Cortex of kidney (tissue), 1 donor: ENCODE measurements at places on chromosomes 6 and 20.

DNA sequence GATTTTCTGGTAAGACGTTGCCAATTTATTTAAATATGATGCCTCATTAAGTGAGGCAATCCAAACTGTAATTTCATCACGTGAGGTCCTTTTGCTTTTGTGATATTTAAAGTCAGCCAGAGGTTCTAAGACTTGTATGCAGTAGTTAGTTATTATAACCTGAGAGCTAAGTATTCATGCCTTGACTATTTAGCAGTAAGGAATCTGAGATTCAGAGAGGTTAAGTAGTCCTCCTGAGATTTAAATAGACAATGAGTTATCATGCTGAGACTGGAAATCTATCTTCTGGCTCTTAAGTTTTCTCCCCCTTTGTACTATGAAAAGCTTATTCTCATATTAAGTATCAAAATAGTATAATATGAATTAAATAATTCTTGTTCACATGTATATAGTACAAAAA is 158.0 kb downstream of the UTRN start:
- DNase-seq: no peak

DNA sequence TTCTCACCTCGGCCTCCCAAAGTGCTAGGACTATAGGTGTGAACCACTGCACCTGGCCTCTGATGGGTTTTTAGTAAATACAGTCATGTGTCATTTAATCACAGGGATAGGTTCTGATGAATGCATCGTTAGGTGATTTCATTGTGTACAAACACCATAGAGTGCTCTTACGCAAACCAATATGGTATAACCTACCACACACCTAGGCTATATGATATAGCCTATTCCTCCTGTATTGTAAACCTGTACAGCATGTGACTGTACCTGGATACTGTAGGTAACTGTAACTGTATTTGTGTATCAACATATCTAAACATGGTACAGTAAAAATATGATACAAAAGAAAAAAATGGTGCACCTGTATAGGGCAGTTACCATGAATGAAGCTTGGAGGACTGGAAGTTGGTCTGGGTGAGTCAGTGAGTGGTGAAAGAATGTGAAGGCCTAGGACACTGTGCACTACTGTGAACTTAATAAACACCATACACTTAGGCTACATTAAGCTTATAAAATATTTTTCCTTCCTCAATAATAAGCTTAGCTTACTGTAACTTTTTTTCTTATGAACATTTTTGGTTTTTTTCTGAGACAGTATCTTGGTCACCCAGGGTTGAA is 10.0 kb downstream of the BICRAL start:
- no peak for DNase-seq

DNA sequence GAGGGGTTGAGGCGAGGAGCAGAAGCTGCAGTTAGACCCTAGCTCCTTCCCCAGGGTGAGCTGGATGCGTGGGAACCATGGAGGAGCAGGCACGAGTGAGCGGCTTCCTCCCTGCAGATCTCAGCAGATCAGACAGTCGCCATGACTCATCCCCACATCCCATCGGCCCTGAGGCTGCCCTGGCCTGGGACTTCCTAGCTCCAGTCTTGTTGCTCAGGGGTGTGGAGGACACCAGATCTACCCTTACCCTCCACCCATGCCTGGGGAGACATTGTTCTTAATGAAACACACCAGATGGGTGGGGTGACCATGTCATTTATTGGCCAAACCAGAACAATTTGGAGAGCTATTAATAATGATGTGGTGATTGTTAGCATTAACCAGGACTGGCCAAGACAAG is 36.3 kb upstream of the TGM2 start:
- no peak for DNase-seq

GRCh38 chr6:32254761-32255198 is 30.9 kb upstream of the NOTCH4 start:
- no peak for DNase-seq

DNA sequence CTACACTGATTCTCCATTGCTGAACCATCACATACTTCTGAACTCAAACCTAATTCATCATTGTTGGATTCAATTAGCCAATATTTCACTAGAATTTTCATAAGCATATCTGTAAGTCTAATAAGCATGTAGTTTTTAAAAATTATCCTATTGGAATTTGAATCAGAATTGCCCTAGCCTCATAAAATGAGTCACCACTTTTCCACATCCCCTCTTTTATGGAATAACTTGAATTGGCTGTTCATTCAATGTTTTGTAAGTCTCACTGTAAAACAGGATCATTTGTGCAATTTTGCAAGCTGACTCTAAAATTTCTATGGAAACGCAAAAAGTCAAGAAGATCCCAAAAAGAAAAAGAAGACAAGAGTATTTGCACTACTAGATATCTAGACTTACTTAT is 141.0 kb downstream of the HACE1 start:
- DNase-seq: no peak

DNA sequence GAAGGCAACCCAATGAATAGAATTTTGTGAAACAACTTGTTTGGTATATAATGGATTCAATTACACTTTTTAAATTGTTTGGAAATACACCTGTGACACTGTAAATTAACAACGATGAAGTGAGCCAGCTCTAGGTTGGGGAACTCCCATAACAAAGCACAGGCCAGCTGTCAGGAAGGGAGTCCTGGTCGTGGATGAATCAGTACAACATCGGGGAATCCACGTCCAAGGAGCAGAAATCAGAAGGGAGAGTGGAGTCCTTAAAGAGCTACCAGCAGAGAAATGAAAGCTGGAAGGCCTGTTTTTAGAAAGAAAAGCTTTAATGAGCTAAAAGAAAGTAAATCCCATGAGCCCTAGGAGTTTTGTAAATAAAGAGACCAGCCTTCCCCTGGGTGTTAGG is 223.1 kb upstream of the SLC35B3 start:
- DNase-seq: no peak

GRCh38 chr6:27757307-27757706 is 154.9 kb downstream of the OR2B2 start:
- no peak for DNase-seq

GRCh38 chr6:54810147-54810546 is 36.4 kb upstream of the FAM83B start:
- DNase-seq: no peak

GRCh38 chr6:293193-294174 is 1.2 kb downstream of the DUSP22 start:
- no peak for DNase-seq

- DNase-seq: no peak
These were observed 89.4 kb downstream of the PDE10A start for GRCh38 chr6:165573671-165574070.

DNA sequence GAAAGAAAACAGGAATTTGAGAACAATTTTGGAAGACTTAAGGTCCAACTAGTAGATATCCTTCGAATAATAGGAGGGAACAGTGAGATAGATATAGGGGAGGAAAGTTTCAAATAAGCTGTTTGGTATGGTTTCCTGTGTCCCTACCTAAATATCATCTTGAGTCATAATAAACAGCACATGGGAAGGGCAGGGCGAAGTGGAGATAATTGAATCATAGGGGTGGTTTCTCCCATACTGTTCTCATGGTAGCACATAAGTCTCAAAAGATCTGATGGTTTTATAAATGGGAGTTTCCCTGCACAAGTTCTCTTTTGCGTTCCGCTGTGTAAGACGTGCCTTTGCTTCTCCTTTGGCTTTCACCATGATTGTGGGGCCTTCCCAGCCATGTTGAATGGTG is 39.5 kb upstream of the ENPP5 start:
- no peak for DNase-seq

GRCh38 chr6:7891078-7891872 is 19.3 kb downstream of the TXNDC5 start:
- DNase-seq: no peak

- no peak for DNase-seq
These were observed 482.3 kb upstream of the MANEA start for GRCh38 chr6:95094751-95095663.

DNA sequence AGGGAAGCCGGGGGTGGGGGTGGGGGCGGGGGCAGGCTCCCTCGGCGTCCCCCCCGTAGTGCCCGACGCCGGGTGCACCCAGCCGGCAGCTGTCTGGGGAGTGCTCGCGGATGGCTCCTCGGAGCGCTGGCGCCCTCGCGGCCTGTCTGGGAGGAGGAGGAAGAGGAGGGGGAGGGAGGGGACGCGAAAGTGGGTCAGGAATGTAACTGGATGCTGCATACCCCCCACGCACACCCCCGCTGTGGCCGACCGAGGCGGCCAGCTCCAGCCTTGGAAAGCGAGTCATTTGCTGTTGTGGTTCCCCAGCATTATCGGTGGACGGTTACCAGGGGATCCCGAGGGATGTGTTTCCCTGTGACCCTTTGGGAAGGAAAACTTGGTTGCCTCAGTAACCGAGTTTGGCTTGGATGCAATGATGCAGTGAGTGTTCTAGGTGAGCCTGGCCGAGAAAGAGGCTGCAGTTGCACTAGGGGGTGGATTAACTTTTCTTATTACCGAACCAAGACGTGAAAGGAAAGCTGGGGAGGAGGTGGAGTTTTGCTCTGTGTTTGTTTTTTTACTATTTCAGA is 55.2 kb upstream of the RREB1 start:
- no peak for DNase-seq

- no peak for DNase-seq
These were observed 9.1 kb downstream of the PI16 start for GRCh38 chr6:36963451-36964290.

DNA sequence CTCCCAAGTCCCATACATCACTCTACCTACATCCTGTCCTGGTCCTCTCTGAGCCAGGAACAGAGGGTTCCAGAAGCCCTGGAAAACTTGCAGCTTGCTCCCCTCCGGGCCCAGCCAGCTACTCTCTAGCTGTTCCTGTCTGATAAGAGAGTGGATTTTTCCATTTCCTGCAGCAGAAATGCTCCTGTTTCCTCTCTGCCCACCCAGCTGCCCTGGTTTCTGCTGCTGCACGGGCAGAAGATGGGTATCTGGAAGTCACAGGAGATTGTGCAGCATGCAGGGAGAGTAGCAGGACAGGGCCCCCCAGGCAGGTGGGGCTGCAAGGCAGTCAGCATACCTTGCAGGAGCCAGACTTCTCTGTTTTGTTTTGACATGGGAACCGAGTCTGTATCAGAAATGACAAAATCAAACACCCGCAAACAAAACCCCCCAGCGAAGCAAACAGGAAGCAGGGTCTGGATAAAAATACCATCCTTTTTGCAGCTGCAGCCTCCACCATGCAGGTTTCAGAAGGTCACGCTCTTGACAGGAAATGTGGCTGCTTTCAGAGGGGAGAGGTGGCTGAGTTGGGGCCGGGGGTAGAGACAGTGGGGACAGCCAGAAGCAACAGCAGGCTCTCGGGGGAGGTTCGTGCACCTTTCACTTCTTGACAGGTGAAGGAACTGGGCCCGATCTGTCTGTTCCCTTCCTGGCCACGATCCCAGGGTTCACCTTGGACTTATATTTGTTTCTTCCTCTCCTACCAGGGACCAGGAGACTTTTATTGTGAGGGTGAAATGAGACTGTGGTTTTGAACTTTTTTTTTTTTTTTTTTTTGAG is 50.8 kb upstream of the FAM83D start:
- DNase-seq: no peak

DNA sequence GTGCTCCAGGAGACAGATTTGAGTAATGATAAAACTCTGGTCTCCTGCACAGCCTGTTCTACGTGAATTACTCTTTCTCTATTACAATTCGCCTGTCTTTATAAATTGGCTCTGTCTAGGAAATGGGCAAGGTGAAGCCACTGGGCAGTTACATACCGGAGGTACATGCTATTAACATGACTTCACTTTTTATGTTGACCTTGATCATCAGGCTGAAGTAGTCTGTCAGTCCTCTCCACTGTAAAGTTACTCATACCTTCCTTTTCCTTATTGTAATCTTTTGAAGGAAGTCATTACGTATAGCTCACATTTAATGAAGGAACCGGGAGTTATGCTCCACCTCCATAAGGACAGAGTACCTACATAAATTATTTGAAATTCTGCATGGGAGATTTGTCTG is 19.9 kb upstream of the KHDC1 start:
- DNase-seq: no peak

- DNase-seq: no peak
These were observed 38.2 kb downstream of the HLA-A start for GRCh38 chr6:29980511-29980910.

- no peak for DNase-seq
These were observed 190.3 kb upstream of the TAB2 start for GRCh38 chr6:149127212-149127611.

- DNase-seq: no peak
These were observed 118.3 kb downstream of the STXBP5 start for GRCh38 chr6:147322299-147323162.

- DNase-seq: no peak
These were observed 447.9 kb upstream of the OPRM1 start for GRCh38 chr6:153591159-153591558.

DNA sequence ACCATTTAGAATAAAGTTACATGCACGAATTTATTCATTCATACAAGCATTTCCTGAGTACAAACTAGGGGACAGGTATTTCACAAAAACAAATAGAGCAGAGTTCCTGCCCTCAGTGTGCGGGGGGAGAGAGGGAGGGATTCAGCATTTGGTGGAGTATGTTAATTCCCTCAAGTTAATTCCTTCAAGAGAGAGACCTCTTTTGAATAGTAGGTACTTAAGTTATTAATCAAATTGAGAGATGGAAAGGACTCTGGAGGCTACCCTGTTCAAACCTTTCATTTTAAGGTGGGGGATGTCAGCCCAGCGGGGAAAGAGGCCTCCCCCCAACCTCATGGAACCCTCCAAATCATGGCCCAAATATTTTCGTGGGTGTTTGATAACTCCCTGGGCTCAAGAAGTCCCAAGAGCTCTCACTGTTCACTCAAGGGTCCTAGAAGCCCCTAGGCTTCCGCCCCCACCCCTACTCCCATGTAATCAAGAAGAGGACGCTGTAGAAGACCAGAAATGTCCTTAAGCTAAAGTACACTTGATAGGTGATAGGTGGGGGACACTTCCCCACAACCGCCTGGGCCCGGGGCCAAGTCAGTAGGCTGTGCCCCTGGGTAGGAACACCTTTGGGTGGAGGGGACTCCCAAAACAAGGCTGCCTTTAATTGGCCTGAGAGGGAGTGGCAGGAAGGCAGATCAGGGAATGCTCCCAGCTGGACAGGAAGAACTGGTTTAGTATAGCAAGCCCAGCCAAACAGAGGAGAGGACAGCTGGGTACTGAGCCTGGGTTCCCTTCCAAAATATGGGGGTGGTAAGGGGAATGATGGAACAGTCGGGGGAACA is 2.9 kb downstream of the SDC4 start:
- DNase-seq: no peak

DNA sequence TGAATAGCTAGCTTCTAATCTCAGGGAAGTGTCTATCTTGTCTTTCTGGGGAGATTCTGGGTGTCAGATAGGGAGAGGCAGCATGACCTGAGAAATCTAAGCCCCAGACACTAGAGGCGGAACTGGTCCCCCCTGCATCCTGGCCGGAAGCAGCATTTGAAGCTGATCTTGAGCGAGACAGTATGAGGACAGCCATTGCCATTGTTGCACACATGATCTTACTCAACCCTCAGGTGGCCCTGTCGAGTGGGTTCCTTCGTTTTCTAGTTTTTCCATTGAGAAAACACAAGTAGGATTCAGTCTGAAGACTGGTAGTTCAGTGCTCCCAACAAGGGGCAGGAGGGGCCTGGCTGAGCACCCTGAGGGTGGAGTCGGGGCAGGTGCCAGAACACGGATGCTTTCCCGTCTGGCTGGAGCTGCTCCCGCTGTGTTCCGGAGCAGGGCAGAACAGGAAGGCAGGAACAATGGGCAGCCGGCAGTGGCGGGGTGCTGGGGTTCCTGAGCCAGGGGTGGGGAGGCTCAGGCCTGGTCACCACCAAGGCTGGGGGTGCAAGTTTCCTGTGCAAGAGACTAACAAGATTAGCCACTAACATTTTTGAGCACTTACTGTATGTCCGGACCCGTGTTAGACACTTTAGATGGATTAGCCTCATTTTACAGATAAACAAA is 7.9 kb upstream of the SDCBP2 start:
- no peak for DNase-seq

- DNase-seq: no peak
These were observed 38.6 kb downstream of the SYNJ2 start for GRCh38 chr6:158020272-158020711.

GRCh38 chr6:93238632-93239031 is 180.7 kb downstream of the EPHA7 start:
- DNase-seq: no peak
